ENCODE measurements at places on chromosomes 7 and 10. TPM values are rescaled to one million over a fixed set of nuclear protein-coding genes. Genes with fewer than 3 reads are reported as not detected.

Gene FAM25G
- not detected for total RNA-seq

Gene LRIT1
- total RNA-seq: not detected

Gene LMBR1
- total RNA-seq: 60.9 TPM

Gene PBLD
- 7.3 TPM for total RNA-seq

Gene MOGAT3
- not detected for total RNA-seq

Gene PDK4
- 6.5 TPM for total RNA-seq

Gene EPO
- not detected for total RNA-seq

Gene HTR5A
- not detected for total RNA-seq

Gene SPDYE17
- not detected for total RNA-seq

Gene LIPF
- total RNA-seq: not detected
